ENCODE measurements at places on chromosomes 16 and 17. TPM values are rescaled to one million over a fixed set of nuclear protein-coding genes. Genes with fewer than 3 reads are reported as not detected.

Gene KIF2B
- not detected for total RNA-seq

DNA sequence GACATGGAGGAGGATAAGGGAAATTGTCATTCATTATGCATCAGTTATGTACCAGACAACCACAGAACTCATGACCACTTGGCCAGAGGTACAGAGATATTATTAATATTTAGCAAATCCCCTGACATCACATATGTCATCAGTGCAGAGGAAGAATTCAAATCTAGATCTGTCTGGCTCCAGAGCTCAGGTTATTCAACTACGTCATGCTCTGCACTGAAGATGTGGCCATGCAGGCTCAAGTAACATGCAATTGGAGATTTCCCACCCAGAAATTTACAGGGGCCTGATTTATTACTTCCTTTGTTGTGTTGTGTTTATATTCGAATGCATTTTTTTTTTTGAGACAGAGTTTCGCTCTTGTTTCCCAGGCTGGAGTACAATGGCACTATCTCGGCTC, 224.3 kb downstream of the HS3ST4 start:
- no peak for DNase-seq
- H3K4me1 ChIP-seq = no peaks in the 10 kb centered on the region
- H3K36me3 ChIP-seq = no peaks in the 10 kb centered on the region
- H3K27ac ChIP-seq = no peak overlapping the region
- H3K4me3 ChIP-seq = no peak overlapping the region
- no peaks in the 10 kb centered on the region for H3K27me3 ChIP-seq

- no peak for DNase-seq
- peaks cover 4% of the 10 kb centered on the region for H3K36me3 ChIP-seq
- H3K4me1 ChIP-seq = peaks cover 4% of the 10 kb centered on the region
- no peak overlapping the region for H3K4me3 ChIP-seq
Observed at GRCh38 chr17:20153231-20153630, 144.1 kb downstream of the SPECC1 start.

GRCh38 chr16:929227-930073, 41.3 kb downstream of the LMF1 start:
- no peaks in the 10 kb centered on the region for H3K27me3 ChIP-seq
- H3K27ac ChIP-seq = no peak overlapping the region
- H3K36me3 ChIP-seq = no peaks in the 10 kb centered on the region
- no peak overlapping the region for H3K4me3 ChIP-seq

DNA sequence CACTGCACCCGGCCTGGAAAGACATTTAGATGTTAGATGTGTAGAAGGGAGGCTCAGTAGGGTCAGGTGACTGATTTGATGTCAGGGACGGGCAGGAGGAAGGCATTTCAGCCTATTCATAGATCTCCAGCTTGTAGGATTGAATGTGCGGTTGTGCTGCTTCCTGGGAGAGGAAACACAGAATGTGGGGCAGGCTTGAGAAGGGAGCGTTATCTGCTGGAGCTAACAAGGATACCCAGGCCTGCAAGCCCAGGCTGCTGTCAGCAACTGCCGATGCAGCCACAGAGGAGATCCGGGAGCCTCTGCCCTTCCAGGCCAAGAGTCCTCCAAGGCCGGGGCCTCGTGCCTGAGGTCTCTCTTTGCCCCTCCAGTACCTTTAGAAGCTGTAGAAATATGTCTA, 205.6 kb downstream of the SPECC1 start:
- peaks cover 4% of the 10 kb centered on the region for H3K36me3 ChIP-seq
- DNase-seq = no peak
- no peak overlapping the region for H3K27ac ChIP-seq
- H3K4me1 ChIP-seq = no peaks in the 10 kb centered on the region
